ENCODE measurements at places on chromosomes 2 and 18.

- DNase-seq = no peak
Observed at GRCh38 chr2:178076130-178076529, 3.6 kb upstream of the PDE11A start.

- DNase-seq = no peak
Observed at GRCh38 chr2:238449909-238450417, 23.2 kb downstream of the ASB1 start.

DNA sequence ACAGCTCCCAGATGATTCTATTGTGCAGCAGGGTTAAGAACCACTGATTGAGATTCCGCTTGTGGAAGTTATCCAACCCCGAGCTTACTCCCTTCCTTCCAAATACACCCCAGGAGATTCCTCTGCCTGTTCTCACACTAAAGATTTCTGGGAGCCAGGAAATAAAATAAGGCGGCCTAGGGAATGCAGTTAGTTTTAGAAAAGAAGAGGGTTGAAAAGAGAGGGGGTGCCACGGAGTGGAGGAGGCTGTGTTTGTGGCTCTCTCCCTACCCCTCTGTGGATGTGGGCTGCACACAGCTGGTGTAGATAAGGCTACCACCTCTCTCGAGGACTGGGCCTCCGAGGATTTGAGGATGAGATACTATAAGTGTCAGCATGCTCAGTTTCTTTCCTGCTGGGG lies 25.1 kb upstream of the SP3 start:
- DNase-seq = no peak

GRCh38 chr2:91477731-91478672 lies 2786.5 kb downstream of the RPIA start:
- no peak for DNase-seq

DNA sequence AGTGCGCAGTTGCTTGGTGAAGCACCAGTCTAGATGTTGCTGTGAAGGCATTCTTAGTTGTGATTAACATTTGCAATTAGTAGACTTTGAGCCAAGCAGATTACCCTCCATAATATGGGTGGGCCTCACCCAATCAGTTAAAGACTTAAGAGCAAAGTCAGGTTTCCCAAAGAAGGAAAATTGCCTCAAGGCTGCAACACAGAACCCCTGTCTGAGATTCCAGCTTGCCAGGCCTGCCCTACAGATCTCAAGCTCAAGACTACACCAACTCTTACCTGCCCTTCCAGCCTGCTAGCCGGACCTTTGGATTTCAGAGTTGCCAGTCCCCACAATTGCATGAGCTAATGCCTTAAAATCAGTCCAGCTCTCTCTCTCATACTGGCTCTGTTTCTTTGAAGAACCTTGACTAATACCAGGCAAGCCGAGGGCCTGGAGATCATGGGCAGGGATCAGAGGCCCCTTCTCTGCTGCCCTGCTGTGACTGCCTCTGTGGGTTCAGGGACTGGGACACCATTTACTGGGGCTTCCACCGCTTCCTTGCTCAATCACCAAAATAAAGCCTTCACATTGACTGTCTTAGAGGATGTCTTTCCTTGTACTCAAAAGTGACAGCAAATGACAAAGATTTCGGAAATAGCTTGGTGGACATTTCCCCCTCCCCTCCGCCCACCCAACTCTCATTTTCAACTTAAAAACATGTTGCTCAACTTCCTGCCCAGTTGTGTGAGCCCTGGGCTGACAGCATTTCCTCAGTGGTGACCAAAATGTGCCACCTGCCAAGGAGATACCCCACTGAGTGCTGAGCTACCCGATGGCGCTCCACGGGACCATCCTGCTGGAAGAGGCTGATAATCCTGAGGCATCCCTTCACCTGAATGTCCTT lies 86.7 kb downstream of the GALNT14 start:
- DNase-seq = no peak

- DNase-seq = no peak
Observed at GRCh38 chr2:20589975-20590703, 60.8 kb downstream of the HS1BP3 start.

GRCh38 chr18:46148810-46149209 lies 44.6 kb downstream of the HAUS1 start:
- no peak for DNase-seq

GRCh38 chr2:95015261-95015912 lies 10.1 kb upstream of the MAL start:
- DNase-seq = no peak

DNA sequence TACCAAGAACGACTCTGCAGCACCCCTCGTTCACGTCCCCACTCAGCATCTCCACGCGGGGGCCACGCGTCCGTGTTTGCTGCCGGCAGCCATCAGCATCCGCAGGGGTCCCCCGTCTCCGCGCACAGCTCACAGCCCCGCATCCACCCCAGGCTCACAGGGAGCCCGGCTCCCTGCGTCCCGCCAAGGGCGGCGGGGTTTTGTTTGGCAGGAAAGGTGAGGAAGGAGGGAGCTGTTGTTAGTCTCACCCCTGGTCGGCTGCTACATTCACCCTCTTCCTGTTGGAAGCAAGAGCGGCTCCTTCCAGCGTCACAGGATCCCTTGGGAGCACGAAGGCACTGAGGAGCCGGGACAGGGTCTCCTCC lies 131.0 kb upstream of the CTDP1 start:
- DNase-seq = no peak

DNA sequence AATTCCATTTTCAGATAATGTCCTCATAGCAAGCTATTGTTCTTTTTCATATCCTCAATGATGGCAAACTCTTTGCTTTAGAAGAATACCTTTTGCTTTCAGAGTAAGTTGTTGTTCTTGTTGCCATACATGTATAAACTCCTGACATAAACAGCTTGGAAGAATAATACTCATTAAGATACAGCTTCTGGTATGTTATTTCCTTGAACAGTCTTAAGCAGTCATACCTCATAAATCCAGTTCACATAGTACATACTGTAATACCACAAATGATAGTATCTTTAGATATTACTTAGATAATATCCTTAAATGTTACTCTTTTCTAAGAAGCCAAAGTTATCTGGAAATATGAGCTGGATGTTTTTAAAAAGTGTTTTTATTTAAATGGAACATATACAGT lies 23.2 kb downstream of the METTL8 start:
- no peak for DNase-seq

- no peak for DNase-seq
Observed at GRCh38 chr2:217061916-217062505, 202.1 kb upstream of the TNP1 start.

DNA sequence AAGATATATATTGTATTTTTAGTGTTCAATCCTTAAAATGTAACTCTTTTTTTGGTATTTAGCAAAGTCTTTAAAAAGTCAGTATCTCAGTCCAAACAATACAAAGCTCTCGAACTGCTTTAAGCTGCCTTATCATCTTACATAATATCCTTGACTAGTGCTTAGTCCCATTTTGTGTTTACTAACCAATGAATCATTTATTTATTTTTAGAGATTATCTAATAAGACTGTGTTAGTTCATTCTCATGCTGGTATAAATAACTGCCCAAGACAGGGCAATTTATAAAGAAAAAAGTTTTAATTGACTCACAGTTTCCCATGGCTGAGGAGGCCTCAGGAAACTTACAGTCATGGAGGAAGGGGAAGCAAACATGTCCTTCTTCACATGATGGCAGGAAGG lies 248.3 kb upstream of the KYNU start:
- no peak for DNase-seq
